Lung microvascular endothelial cell (primary cell): ENCODE measurements at places on chromosomes 6 and 20. TPM values are rescaled to one million over a fixed set of nuclear protein-coding genes. Genes with fewer than 3 reads are reported as not detected.

The TTBK1 gene
- under 0.01 TPM in 1 of 2 replicates, not detected in the other for total RNA-seq

The TUBB2B gene
- 1.8 and 2.0 TPM in 2 replicates for total RNA-seq

GRCh38 chr6:131412960-131413830 is 159.8 kb upstream of the ARG1 start:
- DNase-seq: no peak

- DNase-seq: no peak
Observed at GRCh38 chr6:124551711-124552233, 410.5 kb upstream of the RNF217 start.

DNA sequence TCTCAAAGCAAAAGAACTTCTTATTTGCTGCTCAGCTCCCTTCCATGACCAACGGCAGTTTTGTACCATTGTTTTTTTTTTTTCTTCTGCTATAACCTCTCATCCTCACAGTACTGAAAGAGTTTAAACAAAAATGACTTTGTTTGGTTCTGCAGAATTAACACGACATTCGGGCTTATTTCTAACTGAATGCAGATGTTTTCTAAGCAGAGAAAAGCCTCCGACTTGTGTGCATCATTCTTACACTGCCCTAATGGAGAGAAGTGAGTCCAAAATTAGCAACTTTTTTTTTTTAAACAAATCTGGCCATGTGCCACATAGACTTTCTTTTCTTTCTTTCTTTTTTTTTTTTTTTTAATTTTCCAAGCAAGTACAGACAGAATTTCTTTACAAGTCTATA is 382.7 kb downstream of the HDGFL1 start:
- DNase-seq: no peak

- DNase-seq: no peak
Observed at GRCh38 chr6:63926950-63927927, 291.6 kb downstream of the PHF3 start.

DNA sequence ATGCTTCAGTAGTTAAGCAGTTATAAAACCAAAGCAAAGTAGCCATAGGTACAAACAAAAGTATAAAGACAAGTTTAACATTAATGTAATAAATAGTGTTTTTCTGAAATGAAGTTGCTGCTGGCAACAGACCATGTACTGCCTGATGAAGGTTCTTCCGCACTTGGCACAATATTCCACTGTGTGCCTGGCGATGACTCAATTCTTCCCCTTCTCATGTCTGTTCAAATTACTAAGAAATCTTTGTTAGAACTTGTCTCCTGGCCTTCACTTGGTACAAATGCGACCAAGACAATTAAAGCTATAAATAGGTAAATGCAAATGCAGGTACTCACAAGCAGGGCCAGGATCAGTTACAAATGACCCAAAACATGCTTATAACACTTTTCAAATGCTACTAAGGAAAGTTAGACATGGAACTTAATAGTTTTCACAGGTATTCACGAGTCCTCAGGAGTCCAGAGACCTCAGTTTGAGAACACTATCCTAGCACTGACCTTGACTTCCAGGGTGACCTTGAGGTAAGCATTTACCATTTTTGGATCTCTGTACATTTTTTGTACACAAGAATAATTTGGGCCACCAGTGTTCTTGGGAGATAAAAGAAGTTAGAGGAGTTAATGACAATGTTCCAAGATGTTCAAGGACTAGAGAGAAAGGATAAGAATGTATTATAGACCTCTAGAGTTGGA is 8.1 kb upstream of the DDR1 start:
- peak; percentile 96 for DNase-seq

- DNase-seq: no peak
Observed at GRCh38 chr20:51457533-51457932, 85.0 kb downstream of the NFATC2 start.
